ENCODE measurements at places on chromosomes 6 and 20. TPM values are rescaled to one million over a fixed set of nuclear protein-coding genes. Genes with fewer than 3 reads are reported as not detected.
A peak's percentile ranks its signal among the peaks of the same experiment; 100 is the strongest.

The NFS1 gene
- 14.1 TPM for total RNA-seq

DNA sequence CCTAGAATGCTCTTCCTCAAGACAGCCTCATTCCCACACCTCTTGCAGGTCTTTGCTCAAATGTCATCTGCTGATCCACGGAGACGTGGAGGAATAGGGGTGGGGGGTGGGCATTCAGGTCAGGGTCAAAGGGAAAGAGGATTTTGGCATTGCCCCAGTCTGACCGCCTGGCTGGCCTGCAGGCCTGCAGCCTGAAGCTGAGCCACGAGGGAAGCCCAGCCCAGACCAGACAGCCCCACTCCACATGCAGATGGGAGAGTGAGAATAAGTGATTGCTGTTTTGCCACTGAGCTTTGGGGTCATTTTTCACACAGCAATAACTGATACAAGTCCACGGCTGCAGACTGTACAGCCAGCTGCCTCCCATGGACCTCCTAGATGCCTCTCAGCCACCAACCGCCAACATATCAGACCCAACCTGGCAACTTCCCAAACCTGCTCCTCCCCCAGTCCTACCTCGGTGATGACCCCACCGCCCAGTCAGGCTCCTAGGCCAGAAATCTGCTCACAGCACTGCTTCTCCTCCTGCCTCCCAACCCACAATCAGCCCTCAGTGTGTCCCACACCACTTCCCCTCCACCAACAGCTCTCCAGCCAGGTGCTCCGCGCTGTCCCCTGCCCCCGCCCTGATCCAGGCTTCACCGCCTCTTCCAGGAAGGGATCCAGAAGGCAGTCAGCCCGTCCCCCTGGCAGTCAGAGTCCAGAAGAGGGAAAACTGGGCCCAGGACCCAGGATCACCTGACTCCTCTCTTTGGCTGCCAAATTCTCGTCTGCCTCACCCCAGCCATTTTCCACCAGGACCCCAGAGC, 14.0 kb downstream of the KIAA1755 start:
- no peaks in the 10 kb centered on the region for H3K36me3 ChIP-seq
- H3K4me1 ChIP-seq: peaks cover 23% of the 10 kb centered on the region
- H3K27me3 ChIP-seq: no peaks in the 10 kb centered on the region

The HLA-DOB gene
- total RNA-seq: 0.09 TPM

- H3K27me3 ChIP-seq: peaks cover 3% of the 10 kb centered on the region
- no peaks in the 10 kb centered on the region for H3K36me3 ChIP-seq
- H3K4me3 ChIP-seq: no peak overlapping the region
- DNase-seq: peak; percentile 43
These were observed 23.2 kb upstream of the PNPLA1 start for GRCh38 chr6:36246506-36247268.

The HTR1E gene
- not detected for total RNA-seq

DNA sequence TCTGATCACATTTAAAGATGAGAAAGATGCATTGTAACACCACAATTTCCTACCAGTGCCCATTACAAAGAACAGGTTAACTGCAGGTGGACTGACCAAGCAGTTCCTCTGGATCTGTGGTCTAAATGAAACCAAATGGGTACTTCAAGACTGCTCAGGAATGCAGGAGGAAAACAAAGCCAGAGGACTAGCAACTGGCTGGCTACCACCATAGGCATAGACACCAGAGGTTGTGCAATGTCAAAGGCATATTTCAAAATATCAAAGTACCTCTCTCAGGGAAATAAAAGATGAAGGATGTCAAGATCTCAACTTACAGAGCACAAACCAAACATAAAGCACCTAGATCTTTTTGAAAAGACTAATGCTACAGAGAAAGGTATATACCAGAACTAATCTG, 65.5 kb downstream of the GMDS start:
- no peak overlapping the region for H3K27ac ChIP-seq
- H3K27me3 ChIP-seq: no peaks in the 10 kb centered on the region
- DNase-seq: no peak
- no peak overlapping the region for H3K4me3 ChIP-seq

Measured in muscle of leg (tissue), 16 donors.